ENCODE measurements at places on chromosomes 1 and 21. TPM values are rescaled to one million over a fixed set of nuclear protein-coding genes. Genes with fewer than 3 reads are reported as not detected.

GRCh38 chr1:191065346-191065745 is 587.7 kb upstream of the BRINP3 start:
- no peak for DNase-seq

GRCh38 chr1:181090641-181091126 is 2.2 kb downstream of the IER5 start:
- DNase-seq = no peak

DNA sequence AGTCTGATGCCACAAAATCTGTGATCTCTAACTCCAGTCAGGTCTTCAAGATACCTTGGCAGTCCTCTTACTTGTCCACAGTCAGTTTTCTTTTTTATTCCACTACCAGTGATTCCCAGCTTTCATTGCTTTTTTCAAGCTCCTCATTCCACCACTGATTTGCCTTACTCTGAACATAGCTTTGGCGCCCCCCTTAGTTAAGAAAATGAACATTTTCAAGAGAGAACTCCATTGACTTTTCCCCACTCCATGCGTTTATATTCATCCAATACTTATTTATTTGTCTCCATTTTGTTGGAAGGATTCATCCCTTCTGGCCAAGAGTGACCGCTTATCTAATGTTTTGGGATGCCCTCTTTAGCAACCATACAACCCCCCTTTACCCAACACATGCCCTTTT is 33.9 kb upstream of the IPO9 start:
- no peak for DNase-seq

C1QTNF12 gene
- 2.2 TPM for total RNA-seq

PTGFR gene
- total RNA-seq = not detected
